Stimulated activated memory B cell treated with anti-CD40 and anti-IgM and Interleukin-4, amounts not matched to agents 10 μg/mL and 1 μg/mL and 100 μg/mL, for 72 hours (primary cell): ENCODE measurements at places on chromosomes 3 and 15.

- no peak for ATAC-seq
These were observed 92.6 kb upstream of the ZBTB20 start for GRCh38 chr3:115239717-115240116.

GRCh38 chr3:148269816-148270215 lies 427.9 kb upstream of the AGTR1 start:
- ATAC-seq = no peak

GRCh38 chr15:71435552-71435951 lies 320.3 kb downstream of the THSD4 start:
- ATAC-seq = no peak

DNA sequence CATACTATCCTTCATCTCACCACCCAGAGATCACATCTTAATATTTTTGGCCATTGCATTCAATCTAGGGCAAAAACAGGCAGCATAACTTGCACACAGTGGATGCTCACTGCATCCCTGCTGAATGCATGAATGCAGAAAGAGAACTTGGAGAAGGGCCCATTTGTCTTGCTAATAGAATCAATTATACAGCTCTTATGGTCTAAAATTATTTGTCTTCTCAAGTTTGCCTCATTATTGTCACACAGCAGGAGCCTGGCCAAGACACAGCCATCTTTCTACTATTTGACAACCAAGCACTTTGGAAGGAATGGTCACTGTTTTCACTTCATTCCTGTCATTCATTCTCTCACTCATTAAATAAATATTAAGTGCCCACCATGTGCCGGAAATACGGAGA lies 1.2 kb upstream of the ARHGEF26 start:
- ATAC-seq = no peak

DNA sequence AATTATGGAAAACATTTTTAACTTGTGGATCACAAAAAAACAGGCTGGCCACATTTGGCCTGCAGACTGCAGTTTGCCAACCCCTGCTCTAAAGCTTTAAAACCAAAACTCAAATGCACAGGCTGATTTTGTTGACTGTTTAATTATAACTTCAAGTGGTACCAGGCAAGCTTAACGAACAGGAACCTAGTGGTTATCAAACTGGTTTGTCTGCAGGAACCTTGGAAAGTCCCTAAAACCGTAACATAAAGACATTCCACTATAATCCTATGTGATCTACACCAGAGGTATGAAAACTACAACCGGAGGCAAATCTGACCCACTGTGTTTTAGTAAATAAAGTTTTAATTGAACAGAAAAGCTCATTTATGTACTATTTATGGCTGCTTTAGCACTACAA lies 52.4 kb downstream of the TBL1XR1 start:
- peak; percentile 77 for ATAC-seq

DNA sequence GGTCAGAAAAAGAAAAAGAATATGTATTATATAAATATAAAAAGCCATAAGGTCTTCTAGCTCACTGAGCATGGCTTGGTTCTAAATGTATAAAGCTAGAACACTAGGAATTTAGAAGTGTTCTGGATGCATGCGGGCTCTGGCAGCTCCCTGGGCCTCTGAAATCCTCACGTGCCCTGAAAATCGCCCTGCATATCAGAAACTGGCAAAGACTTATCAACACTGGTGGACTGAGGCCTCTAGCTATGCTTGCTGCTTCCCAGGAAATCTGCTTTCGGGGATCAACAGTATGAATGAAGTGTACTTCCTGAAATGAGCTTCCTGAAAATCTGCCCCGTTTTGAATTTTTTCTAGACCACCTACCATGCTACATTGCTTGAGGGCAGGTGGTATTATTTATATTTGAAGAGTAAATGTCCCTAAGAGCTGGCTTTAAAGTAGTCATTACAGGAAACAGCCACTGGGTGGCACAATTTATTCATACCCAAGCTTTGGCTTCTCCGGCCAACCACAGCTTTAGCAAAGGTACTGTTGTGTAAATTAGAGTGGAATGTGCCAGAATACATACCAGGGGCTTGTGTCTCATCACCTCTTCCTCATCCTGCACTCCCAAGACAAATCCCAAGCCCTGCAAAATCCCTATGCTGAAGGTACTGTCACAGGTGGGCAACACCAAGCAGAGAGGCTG lies 17.7 kb downstream of the CRTAP start:
- peak; percentile 58 for ATAC-seq

- no peak for ATAC-seq
These were observed 254.7 kb downstream of the SOX2 start for GRCh38 chr3:181966393-181966792.

DNA sequence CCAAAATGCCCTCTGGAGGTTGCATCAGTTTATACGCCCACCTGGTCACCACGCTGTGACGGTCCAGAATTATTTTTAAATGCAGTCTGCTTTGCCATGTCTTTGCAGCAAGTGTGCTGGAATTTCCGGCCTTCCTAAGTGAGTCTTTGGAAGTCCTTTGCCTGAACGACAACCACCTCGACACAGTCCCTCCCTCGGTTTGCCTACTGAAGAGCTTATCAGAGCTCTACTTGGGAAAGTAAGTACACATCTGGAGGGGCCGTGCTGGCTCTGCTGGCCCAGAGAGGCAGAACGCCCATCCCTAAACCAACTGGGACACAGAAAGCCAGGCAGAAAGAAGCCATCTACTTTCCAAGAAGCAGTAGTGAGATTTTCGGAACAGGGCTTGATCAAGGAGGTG lies 101.8 kb downstream of the LRRK1 start:
- ATAC-seq = no peak

- ATAC-seq = no peak
These were observed 463.5 kb upstream of the TGFBR2 start for GRCh38 chr3:30142946-30143345.

DNA sequence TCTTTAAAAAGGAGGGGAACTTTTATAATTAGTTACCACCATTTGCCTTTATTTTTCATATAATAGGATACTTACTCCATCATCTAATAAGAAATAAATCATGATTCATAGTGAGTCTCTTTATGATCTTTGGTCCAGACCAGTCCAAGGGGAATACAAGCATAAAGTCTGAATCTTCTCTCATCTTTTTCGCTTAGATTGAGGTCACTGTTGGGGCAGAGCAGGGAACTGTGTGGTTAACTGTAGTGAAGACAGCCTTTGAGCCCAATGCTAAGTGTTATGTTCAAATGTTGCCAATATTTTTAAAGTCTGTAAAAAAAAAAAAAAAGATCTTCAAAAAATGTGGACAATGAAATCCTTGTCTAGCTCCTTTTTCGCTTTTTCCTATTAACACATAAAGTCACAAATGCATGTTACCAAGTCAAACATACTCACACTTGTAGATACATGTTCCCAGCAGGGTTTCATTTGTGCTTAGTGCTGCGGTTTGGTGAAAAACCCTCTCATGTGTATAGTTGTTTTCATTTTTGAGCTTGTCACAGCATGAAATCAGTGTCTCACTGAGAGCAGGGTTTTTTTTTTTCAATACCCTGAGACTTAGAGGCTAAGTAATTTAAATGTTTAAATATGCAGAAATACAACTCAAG lies 72.1 kb downstream of the EPHA3 start:
- ATAC-seq = no peak

- peak; percentile 45 for ATAC-seq
These were observed 77.8 kb downstream of the SENP2 start for GRCh38 chr3:185663929-185664328.

- ATAC-seq = no peak
These were observed 40.3 kb downstream of the CORO2B start for GRCh38 chr15:68618908-68619698.

GRCh38 chr3:127438951-127439350 lies 151.1 kb upstream of the PRR20G start:
- ATAC-seq = no peak

- no peak for ATAC-seq
These were observed 40.8 kb upstream of the ABHD17C start for GRCh38 chr15:80654299-80654698.

DNA sequence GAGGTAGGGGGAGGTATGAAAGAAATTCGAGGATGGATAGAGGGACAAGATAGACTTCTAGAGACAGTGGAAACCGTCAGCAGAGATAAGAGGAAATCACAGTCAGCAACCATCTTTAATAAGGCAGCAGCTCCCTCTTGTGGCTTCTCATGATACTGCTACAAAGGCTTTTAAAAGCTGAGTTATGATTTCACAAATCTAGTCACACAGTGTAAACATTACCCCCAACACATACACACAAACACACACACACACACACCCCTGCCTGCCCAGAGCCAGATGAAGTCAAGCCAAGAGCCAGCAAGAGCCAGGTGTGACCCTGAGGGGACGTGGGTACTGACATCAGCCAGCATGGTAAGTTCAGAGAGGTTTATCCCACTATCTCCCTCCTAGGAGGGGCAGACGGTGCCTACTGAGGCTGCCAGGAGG lies 18.9 kb upstream of the TGM5 start:
- ATAC-seq = peak; percentile 68

DNA sequence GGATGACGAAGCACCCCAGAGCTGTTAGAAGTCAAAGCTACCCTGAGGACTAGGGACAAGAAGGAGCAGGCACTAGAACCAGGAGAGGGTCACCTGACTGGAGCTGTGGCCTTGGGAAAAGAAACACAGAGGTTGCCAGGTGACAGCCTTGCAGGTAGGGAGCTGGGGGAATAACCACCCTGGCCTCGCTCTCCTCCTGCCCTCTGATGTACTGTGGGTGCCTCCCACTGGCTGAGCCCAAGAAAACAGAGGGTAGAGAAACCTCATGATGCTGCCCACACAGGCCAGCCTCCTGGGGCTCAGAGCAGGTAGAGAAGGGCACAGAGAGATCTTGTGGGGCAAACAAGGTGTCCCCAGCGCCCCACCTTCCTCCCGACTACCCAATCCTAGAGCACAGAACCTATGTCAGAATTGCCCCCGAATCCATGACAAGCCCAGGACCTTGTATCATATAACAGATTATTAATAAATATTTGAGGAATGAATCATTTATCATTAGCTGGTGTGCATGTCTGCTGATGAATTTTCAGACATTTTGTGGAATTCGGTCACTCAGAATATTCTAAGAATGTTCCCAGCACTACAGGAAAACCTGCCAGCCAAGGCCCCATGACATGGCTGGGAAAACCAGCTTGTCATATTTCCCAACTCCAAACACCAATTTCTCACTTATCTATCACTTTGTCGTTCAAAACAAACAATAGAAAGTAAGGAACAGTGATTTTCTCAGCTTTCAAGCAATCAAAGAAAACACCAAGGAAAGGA lies 59.8 kb upstream of the MEX3B start:
- no peak for ATAC-seq

- ATAC-seq = no peak
These were observed 510 bp downstream of the ARL14 start for GRCh38 chr3:160677459-160677881.

DNA sequence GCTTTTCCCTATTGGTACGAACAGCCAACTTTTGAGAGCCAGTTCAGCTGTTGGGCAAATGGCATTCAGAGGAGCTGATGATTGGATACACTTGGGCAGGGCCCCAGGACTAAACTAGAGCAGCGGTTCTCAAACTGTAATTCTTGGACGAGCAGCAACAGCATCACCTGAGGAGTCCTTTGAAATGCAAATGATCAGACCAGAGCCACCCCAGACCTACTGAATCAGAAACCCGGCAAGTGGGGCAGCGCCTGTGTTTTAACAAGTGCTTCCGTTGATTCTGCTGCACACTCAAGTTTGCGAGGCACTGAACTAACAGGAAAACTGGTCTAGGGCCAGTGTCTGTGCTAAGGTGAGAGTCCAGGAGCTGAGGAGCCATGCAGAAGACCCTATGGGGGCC lies 239.7 kb downstream of the UACA start:
- no peak for ATAC-seq

GRCh38 chr15:57376696-57377477 lies 582 bp downstream of the CGNL1 start:
- ATAC-seq = peak; percentile 24

GRCh38 chr3:111236836-111237713 lies 165.5 kb downstream of the NECTIN3 start:
- no peak for ATAC-seq

- ATAC-seq = no peak
These were observed 37.6 kb upstream of the SFMBT1 start for GRCh38 chr3:53083521-53083920.

- ATAC-seq = peak; percentile 6
These were observed 671 bp upstream of the DCUN1D1 start for GRCh38 chr3:182981038-182981380.

DNA sequence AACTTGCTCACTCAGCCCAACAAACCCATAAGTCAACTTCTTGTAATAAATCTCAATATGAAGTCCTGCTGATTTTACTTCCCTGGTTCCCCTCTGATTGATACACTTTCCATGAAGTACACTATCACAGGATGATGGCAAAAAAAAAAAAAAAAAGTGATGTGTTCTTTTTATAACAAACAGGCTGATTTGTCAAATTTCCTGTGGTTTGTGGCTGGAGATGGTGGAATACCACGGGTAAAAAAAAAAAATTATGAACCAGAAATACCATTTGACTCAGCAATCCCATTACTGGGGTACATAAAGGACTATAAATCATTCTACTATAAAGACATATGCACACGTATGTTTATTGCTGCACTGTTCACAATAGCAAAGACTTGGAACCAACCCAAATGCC lies 10.7 kb upstream of the SERPINI2 start:
- ATAC-seq = no peak

DNA sequence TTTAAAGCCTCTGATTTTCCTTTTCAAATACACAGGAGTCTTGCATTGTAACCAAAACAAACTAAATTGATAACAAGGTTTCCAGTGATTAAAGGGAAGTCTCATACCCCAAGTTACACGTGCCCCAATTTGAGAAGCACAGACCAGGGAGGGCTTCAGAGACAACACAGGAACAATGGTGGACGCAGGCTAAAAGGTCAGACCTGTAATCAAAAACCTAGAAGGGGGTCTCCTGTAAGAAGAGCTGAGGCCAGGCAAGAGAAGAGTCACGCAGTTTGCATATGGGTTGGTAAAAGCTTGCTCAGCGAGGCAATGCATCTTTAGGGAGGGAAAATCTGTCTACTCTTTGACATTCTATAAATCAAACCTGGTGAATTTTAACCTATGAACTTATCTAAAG lies 58.6 kb upstream of the MCF2L2 start:
- no peak for ATAC-seq

- no peak for ATAC-seq
These were observed 335.6 kb upstream of the LMCD1 start for GRCh38 chr3:8166014-8166413.

- ATAC-seq = no peak
These were observed 612 bp downstream of the UBA5 start for GRCh38 chr3:132660811-132661070.

- ATAC-seq = peak; percentile 82
These were observed 37.6 kb upstream of the EPHB3 start for GRCh38 chr3:184523825-184524615.

DNA sequence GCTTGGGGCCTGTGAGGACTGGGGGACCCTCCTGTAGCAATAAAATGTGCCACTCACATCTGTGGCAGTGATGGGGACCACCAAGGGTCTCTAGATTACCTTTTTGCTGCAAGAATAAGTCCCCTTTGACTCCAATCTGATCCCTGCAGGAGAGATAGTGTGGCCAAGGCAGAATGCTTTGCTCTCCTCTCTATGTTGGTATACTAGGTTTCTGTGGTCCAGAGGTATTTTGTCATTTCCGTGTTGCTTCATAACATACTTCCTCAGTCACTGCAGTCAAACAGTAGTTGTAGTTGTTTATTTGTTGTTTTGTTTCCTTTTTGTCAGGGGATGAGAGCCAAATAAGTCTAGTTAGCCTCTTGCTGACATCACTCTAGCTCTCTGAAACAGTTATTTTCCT lies 13.1 kb upstream of the NAALADL2 start:
- ATAC-seq = no peak

GRCh38 chr15:80710635-80711554 lies 15.8 kb downstream of the ABHD17C start:
- no peak for ATAC-seq
